SW480 (cell line): ENCODE measurements at places on chromosomes 3 and 15.

- DNase-seq, result no peak
These were observed 29.4 kb downstream of the EOGT start for GRCh38 chr3:68984011-68984530.

DNA sequence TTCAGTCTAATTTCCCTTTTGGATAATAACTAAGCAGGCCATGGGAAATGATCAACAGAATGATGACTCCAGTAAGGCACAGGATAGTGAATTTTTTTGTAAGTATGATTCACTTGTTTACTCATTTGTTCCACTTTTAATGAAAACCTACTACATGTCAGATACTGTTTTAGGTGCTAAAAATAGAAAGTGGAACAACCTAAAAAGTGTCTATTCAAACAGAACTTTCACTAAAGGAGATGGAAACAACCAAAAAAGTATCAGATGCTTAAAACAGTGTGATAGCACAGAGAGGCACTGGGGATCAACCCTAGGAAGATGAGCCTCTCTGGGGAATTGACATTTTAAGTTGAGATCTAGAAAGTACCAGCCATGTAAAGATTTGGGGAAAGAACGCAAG is 11.1 kb downstream of the RYK start:
- DNase-seq, result no peak

GRCh38 chr3:115381573-115381912 is 234.5 kb upstream of the ZBTB20 start:
- no peak for DNase-seq

- DNase-seq, result no peak
These were observed 2.1 kb downstream of the CHAC1 start for GRCh38 chr15:40955141-40955903.

- DNase-seq, result peak; percentile 90
These were observed at the start of gene SRP14 for GRCh38 chr15:40038638-40039543. TSS of gene SRP14 (minus strand) at chr15:40039181. CDS start at chr15:40039116, 65 bp downstream.

GRCh38 chr3:16482770-16483531 is 30.5 kb downstream of the RFTN1 start:
- no peak for DNase-seq

GRCh38 chr3:13015286-13016082 is 57.7 kb downstream of the IQSEC1 start:
- DNase-seq, result no peak

DNA sequence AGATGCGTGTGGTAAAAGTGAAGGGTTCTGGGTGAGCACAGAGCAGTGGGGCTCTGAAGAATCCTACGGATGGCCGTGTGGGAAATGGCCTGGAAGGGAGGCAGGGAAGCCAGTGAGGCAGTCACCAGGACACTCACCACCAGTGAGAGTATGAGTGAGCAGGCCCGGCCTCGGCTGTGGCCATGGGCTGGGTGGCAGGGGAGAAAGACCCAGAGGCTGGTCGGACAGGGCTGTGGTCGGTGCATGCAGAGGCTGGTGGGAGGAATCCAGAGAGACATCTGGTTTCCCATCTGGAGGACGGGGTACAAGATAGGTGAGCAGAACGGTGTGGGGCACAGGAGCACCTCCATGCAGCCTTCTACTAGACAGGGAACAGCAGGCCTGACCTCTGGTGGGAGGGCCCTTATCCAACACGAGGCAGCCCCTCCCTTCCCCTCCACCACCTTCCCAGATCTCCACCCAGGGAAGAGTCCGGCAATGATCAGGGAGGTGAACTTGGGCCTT is 10.1 kb downstream of the PCSK6 start:
- no peak for DNase-seq

DNA sequence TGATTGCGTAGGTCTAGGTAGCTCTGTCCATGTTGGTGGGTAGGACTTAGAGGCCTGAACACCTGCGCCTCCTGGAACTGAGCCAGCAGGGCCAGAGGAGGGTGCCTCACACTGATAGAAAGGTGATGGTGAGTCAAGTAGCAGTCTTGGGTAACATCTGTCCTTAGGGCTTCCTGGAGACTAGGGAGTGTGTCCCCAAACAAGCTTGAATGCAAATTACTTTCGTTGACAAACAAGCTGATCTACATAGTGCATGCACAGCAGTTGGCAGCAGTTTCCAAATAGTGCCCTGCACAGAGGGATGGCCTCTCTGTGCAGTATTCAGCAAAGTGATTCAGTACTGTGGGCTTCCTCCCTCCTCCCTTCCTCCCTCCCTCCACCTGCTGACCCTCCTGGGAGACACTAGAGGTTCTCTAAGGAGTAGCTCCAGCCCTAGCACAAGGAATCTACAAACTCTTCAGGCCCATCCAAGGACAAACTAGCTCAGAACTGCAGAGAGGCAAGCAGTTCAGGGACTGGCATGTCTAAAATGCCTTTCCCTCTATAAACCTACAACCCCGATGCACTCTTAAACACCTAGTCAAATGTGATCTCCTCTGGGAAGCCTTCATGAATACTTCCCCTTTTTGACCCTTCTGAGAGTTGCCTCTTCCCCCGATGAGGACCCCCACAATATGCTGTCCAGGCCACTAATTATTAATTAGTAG is 61.0 kb downstream of the TLE3 start:
- peak; percentile 49 for DNase-seq

DNA sequence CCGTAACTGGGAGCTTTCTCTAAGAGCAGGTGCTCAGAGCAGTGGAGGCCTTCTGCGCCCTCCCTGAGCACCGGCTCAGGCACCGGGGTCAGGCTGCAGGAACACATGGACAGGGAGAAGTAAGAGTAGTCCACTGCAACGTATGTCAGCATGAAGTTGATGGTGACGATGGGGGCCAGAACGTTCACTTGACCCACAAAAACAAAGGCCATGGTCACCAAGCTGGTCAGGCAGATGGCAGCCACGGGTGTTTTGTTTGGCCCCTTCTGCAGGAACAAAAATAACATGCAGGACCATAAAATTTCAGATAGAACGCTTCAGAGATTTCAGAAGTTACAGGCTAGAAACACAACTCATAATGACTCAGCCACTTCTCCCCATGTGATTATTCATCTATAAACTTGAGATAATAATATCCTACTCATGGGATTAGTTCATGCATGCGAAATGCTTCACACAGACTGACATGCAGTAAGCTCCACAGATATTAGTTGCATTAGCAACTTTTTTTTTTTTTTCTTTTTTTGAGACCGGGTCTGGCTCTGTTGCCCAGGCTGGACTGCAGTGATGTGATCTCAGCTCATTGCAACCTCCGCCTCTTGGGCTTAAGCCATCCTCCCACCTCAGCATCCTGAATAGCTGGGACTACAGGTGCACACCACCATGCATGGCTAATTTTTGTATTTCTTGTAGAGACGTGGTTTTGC is 52.2 kb upstream of the HEG1 start:
- DNase-seq, result no peak

DNA sequence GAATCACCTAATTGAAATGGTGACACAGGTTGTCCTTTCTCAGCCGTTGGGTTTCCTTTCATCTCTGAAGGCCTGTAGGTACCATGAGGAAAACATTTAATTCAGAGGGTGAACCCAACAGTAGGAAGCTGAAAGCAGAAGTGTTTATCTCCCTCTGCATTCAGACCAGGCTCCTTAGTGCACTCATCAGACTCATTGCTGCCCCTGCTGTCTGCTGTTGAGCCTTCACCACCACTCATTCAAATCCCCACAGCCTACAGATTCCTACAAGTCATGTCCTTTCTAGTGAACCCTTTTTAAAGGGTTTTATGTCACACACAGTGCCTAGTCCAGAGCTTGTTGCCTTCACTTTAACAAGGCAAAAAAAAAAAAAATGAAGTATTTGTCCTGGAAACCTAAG is 13.4 kb downstream of the WDR48 start:
- DNase-seq, result peak; percentile 44

DNA sequence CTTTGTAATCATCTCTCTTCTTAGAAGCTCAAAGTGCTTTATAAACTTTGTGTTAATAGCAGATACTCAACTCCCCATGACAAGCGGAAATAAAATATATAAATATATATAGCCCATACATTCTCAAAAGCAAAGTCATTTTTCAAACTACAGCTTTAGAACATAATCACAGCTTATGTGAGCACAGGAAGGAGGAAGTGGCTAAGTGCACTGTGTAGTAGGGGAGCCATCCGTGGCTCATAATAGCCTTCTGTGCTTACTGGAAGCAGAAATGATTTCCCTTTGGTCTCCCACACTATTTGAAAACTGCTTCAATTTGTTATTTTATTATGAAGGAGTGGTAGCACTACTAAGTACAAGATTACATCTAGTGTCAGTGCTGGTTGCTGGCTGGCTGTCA is 151.4 kb upstream of the ARL6 start:
- no peak for DNase-seq

- DNase-seq, result no peak
These were observed 22.1 kb downstream of the SATB1 start for GRCh38 chr3:18403061-18403460.

- no peak for DNase-seq
These were observed 230.7 kb downstream of the SATB1 start for GRCh38 chr3:18194431-18194830.

- DNase-seq, result no peak
These were observed 3.7 kb upstream of the CCR2 start for GRCh38 chr3:46350262-46350565.

DNA sequence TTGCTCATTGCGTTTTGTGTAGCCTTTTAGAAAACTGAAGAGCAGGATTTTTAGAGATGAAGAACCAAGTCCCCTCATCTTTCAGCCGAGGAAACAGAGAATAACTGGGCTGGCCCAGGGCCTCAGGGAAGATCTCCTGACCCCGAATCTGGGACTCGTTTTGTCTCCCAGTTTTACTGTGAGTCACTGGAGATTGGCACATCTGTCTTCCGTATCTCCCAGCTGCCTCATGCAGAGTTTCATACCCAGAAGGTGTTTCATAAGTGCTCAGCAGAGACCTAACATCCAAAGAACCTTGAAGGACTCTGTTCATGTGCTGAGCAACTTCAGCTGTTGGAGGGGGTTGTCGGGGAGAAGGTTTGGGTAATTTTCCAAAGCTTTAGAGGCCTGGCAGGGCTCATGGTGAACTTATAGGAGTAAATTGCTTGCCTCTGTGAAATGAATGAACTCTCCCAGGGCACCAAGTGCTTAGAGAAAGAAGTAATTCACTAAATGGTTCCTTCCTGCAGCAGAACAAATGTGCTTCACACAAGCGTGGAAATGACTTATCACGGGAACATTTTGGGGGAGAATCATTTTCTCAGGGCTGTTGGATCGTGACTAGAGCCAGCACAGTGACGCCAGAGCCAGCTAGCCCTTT is 121.4 kb downstream of the FAM43A start:
- no peak for DNase-seq

- DNase-seq, result no peak
These were observed 42.6 kb downstream of the CCR4 start for GRCh38 chr3:32994045-32994444.

- peak; percentile 36 for DNase-seq
These were observed 36.0 kb downstream of the TM2D3 start for GRCh38 chr15:101615986-101616848.

GRCh38 chr3:38960042-38960622 is 91.6 kb downstream of the SCN11A start:
- no peak for DNase-seq

DNA sequence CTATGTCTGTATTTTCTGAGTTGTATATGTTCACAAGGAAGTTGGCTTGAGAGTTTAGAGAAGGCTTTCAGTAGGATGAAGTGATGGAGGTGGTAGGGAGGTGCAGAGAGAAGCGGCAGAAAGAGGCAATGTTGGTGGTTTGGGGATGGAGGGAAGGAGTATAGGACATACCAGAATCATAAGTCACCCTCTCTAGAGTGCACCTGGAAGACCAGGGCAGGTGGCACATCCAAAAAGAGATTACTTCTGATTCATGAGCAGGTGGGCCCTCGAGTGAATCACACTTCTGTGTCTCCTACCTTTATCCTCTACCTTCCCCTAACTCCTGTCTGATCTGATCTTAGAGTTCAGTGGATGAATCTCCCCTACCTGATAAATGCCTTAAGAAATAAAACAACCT is 41.8 kb upstream of the MRPL3 start:
- DNase-seq, result no peak

DNA sequence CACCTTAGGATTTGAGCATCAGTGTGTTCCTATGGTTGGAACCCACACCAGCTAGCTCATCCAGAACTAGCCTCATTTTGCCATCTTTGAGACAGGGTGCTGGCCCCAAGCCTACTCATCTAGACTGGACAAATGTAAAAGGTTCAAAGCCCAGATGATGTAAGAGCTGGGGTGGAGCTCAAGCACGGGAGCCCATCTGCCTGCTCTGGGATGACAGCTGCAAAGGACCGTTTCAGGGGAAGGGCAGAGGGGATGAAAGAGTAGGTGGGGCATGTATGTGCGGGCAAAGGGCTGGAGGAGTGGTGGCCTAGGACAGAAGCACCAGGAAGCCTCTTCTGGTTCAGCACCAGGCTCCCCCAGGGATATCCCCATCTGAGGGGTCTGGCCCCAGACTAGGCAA is 15.8 kb downstream of the CLK3 start:
- DNase-seq, result no peak

DNA sequence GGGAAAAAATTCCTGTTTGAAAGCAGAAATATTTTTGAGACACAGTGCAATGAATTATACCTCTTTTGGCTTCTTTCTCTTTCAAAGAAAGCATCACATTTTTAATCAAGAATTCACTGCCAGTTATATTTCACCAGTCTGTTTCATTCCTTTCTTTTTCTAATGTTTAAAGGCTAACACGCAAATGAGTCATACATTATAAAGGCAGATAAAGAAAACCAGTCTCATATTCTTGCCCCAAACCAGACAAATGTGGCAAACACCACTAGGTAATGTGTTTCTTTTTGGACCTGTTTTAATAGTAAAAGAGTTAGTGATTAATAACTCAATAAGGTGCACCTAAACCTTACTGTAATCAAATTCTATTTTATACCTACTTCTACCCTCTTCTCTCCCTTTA is 83.8 kb downstream of the PLOD2 start:
- no peak for DNase-seq

DNA sequence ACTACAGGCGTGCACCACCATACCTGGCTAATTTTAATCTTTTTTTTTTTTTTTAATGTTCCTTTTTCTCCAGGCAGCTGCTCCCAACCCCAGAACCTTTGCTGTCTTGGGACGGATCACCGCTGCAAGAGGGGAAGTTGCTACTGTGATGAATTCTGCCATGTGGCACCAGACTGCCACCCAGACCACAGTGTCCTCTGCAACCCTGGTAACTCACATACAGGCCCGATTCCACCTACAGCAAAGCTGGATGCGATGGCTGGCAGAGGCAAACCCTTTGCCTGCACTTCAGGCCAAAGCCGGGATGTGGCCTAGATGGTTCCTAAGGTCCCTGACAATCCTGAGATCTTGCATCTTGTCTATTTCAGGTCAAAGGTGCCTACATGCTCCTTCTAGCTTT is 12.7 kb upstream of the MUC20 start:
- no peak for DNase-seq

- no peak for DNase-seq
These were observed 11.4 kb downstream of the FHIT start for GRCh38 chr3:61239871-61240270.

- no peak for DNase-seq
These were observed 53.5 kb downstream of the TLNRD1 start for GRCh38 chr15:81054236-81054635.

- DNase-seq, result no peak
These were observed 94.7 kb downstream of the LRRC28 start for GRCh38 chr15:99345832-99346462.

GRCh38 chr3:25107918-25108617 is 320.0 kb upstream of the RARB start:
- DNase-seq, result peak; percentile 20

- DNase-seq, result no peak
These were observed 121.6 kb downstream of the FOXP1 start for GRCh38 chr3:71461749-71462483.

- DNase-seq, result peak; percentile 41
These were observed 13.7 kb downstream of the FAM107A start for GRCh38 chr3:58563386-58564035.

- no peak for DNase-seq
These were observed 18.3 kb upstream of the ONECUT1 start for GRCh38 chr15:52808441-52808840.
